ENCODE measurements at places on chromosomes 16 and 17.

DNA sequence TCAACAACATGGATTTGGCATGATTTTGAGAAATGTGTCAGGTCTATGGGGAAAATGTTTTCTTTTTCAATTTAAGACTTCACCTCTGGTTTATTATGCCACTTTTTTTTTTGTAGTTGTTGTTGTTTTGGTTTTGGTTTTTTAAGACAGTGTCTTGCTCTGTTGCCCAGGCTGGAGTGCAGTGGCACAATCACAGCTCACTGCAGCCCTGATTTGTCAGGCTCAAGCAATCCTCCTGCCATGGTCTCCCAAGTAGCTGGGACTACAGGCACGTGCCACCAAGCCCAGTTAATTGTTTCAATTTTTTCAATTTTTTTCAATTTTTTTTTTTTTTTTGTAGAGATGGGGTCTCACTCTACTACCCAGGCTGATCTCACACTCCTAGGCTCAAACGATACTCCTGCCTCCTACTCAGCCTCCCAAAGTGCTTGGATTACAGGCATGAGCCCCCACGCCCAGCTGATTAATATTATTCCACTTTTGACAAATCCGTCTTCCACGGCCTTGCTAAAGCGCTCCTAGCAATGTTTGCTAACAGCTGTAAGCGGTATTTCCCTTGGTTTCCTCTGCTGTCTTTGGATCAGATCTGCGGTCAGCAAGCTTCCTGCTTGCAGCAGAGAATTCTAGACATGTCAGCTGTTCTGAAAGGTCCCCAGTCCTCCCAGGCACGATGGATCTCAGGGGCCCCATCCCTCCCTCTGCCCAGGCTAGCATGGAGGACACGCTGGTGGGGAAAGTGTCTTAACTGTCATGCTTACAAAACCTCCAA is 7.0 kb upstream of the MILR1 start:
- peak; percentile 71 for DNase-seq

- DNase-seq: no peak
Measured at GRCh38 chr16:51416926-51417325, 265.9 kb upstream of the SALL1 start.

DNA sequence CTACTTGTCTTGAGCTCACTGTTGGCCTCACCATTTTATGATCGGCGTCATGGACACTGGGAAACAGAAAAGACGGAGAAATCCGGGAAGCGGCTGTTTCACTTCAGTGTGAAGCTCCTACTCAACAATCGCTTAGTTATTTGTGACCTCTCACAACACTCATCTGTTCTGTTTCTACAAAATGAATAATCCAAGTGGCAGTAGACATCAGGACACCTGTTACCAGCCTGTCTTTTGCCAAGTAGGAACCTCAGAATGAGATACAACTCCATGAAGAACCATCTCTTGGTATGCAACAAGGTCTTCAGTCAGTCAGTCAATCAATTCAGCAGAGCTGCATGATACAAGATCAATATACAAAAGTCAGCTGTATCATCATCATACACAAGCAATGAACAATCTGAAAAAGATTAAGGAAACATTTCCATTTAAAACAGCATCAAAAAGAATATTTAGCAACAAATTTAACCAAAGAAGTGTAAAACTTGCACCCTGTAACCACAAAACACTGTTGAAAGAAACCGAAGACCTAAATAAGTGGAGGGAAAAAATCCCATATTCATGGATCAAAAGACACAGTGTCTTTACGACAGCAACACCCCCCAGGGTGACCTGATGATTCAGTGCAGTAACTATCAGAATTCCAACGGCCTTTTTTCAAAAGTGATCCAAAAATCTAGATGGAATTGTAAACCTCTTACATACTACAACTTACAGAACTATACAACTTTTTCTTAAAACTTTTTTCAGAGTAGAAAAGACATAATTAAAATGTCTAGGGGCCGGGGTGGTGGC is 63.4 kb downstream of the ANKRD11 start:
- no peak for DNase-seq

GRCh38 chr17:56142781-56143180 is 10.5 kb upstream of the ANKFN1 start:
- no peak for DNase-seq

GRCh38 chr16:3652373-3653195 is 1.9 kb upstream of the DNASE1 start:
- no peak for DNase-seq

GRCh38 chr17:17344507-17345293 is 41.5 kb downstream of the NT5M start:
- DNase-seq: no peak

- DNase-seq: no peak
Measured at GRCh38 chr16:87108941-87109340, 208.3 kb downstream of the C16orf95 start.

- no peak for DNase-seq
Measured at GRCh38 chr17:67629971-67630320, 87.8 kb upstream of the NOL11 start.

- no peak for DNase-seq
Measured at GRCh38 chr17:77720946-77721845, 237.3 kb upstream of the TNRC6C start.

DNA sequence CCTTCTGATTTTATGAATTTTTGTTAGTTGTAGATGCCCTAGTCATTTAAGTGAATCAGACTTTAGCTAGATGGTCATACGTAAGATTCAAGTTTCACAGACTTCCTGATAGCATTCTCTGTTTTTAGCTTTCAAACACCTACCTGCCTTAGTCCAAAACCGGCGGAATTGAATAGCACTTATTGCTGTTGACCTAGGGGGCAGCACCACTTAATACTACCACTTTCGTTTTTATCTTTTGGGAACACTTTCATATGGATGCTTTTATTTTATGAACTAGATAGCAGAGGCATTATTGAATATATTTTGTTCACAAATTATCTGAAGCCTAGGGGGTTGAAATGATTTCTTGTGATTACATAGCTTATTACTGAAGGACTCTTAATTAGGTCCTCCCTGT is 31.5 kb downstream of the TADA2A start:
- no peak for DNase-seq

GRCh38 chr17:58630883-58631522 is 60.8 kb downstream of the TEX14 start:
- no peak for DNase-seq

GRCh38 chr17:79028496-79029326 is 4.7 kb downstream of the C1QTNF1 start:
- no peak for DNase-seq

GRCh38 chr17:15261802-15262290 is 3.3 kb downstream of the PMP22 start:
- no peak for DNase-seq

GRCh38 chr16:57192720-57193486 is 6.8 kb downstream of the RSPRY1 start:
- DNase-seq: no peak

DNA sequence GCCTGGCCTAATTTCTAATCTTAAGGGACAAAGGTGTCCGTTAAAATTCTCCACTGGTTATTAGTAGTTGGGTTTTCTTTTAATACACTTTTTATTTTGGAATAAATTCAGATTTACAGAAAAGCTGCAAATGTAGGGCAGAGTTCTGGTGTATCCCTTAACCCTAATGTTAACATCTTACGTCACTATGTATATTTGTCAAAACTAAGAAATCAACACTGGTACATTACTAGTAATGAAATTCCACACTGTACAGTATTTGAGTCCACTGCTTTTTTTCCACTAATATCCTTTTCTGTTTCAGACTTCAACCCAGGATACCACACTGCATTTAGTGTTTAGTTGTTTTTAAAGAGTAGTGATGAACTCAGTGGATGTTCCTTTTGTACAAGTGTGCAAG is 18.7 kb upstream of the KPNA2 start:
- DNase-seq: no peak

GRCh38 chr17:72191356-72191755 is 70.5 kb downstream of the SOX9 start:
- no peak for DNase-seq

DNA sequence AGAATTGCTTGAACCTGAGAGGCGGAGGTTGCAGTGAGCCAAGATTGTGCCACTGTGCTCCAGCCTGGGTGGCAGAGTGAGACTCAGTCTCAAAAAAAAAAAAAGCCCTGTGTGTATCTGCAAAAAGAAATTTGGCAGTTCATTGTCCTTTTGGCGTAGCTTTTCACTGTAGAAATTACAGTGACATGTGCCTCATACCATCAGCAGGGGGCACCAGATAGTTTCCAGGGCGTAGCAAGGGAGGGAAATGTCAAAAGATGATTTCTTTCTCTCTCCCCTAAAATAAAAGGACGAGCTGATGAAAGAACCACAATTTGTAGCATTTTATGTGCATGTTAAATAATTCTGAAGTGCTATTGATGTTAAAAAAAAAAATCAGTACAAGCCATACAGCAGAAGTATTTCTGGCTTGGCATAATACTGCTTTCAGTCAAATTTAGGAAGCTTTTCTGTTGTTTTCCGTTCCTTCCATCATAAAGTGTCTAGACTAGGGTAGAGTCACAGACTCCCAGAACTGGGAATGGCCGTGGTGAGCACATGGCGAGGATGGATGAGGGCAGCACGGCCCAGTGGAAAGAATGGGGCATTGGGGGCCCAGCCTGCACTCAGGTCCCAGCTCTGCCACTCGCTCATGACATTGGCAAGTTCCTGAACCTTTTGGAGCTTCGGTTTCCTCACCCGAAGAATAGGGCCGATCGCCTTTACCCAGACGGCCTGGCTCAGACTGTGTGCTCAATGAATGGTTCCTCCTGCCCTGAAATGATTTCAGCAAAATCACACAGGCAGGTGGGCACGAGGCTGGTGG is 59.8 kb upstream of the RPH3AL start:
- DNase-seq: no peak

DNA sequence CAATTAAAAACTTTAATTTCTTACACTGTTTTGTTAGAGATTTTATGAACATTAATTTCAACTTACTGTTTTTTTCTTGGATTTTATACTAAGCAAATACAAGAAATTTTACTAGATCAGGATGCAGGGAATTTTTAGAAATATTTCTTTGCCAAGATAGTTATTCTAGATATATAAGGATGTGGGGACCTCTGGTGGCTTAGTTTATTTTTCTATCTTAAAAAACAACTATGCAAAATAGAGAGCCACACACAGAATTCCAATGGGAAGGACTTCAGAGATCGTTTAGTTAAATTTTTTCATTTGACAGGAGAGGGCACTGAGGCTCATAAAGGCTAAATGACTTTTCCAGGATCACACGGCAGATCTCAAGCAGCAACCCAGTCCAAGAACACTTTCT is 23.0 kb upstream of the CAPNS2 start:
- DNase-seq: no peak

DNA sequence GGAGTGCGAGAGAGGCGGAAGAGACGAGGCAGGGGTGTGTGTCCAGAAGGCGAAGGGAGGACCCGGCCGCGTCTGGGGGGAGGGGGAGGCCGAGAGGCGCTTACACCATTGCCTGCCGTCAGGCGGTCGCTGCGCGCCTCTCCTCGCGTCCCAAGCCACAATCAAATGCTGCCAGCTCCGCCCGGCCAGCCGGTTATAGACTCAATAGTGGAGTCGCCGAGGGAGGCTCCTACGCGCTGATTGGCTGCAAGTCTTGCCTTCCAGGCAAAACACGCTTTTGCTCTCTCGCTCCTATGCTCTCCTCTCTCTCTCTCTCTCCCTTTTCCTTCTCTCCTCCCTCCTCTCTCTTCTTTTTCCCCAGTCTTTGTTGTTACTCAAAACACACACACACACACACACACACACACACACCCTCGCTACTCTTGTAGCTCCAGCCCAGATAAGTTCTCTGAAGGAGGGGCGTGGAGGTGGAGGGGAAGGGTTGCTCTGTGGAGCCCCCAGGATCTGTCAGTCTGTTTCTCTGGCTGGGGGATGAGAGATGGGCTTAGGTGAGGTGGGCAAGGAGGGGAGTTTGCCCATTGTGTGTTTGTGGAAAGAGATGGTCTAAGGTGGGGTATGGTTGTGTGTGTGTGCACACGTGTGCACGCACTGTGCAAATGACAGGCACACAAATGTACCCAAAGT is at the start of gene DLX3:
DLX3 (minus strand) TSS at position 170 of the 684 bp plus-strand sequence. CDS start 226 bp downstream, outside the sequence.
- peak; percentile 85 for DNase-seq

GRCh38 chr17:59362811-59363205 is 31.4 kb downstream of the YPEL2 start:
- no peak for DNase-seq

- DNase-seq: no peak
Measured at GRCh38 chr16:3876695-3877094, 3.8 kb downstream of the CREBBP start.

- DNase-seq: no peak
Measured at GRCh38 chr17:17648762-17649161, 32.5 kb upstream of the RAI1 start.

DNA sequence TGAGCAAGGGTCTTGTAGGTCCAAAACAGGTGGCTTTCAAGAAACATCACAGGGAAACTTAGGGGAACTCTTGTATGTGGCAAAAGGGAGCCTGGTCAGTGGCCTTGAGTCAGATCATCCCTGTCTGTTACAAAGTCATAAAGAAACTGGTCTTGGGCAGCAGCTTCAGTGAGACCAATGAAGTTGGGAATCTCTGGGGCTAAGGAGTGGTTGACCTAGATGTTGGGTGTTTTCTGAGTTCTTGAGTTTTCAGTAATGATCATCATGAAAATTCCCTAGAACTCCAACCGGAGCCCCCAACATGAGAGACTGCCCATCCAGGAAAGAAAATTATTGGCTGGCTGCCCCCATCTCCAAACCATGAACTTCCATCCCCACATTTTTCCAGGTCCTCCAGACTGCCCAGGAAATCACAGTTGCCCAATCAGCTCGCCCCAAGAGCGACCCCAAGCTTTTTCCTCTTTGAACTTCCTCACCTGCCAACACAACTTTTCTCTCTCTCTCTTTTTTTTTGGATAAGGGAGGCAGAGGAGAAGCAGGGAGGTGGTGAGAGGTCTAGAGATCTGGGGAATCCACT is 3.9 kb downstream of the CCR7 start:
- DNase-seq: no peak

GRCh38 chr17:15124264-15124595 is 140.9 kb downstream of the PMP22 start:
- no peak for DNase-seq

Data from Right ventricle myocardium inferior (tissue), 1 donor.